ENCODE measurements at places on chromosomes 2 and 18.
A peak's percentile ranks its signal among the peaks of the same experiment; 100 is the strongest.

DNA sequence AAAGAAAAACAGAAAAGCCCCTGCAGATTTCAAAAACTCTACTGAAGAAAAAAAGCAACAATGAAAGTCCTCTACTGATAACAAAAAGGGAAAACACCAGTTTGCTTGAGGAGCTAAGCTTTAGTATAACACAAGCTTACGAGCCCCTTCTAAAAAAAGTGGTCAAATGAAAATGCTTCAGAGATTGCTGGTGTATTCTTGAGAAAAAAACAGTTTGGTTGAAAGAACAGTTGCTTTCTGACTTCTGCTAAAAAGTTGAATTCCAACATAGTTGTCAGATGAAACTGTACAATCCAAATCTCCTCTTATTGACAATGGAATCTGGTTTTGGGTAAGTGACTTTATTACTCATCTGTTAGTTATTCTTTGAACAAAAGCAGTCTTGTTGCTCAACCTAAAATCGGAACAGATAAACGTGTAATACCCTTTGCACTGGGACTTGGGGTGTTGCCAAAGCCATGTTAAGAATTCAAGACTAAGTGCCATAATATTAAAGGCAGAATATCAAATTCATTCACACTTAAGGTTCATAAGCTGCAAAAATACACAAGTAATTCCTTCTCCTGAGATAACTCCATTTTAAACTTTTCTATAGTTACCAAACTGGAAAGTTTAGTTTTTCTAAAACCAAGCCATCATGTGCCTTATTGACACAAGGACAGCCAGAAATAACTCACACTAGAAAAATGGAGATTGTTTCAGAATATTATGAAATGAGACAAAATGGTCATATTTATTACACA is 45.3 kb upstream of the SPAG16 start:
- no peak for DNase-seq

GRCh38 chr2:137178951-137179377 is 413.6 kb downstream of the THSD7B start:
- DNase-seq: no peak

- DNase-seq: no peak
These were observed 52.1 kb downstream of the LRRTM1 start for GRCh38 chr2:80252294-80252986.

DNA sequence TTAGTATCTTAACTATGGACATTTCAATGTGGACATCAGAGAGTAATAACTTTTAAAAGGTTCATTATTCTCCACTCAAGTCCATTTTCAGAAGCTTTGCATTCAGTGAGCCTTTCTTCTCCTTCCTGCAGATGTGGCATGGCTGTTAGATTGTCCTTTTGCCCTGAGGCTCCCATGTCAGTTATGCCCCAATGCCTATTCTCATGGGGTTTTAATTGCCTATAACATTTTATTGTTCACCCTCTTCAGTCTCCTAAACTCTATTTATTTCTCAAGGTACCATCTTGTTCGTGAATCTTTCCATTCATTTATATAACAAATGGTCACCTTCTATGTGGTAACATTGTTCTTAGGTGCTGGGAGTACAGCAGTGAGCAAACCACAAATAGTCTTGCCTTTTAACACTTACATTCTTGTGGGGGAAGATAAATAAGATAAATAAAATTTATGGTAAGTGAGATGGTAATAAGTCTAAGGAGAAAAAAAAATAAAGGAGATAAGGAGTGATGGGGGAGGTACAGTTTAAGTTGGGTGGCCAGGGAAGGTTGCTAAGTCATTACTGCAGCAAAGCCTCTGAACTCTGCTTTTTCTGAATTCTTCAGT is 277.9 kb upstream of the SIX3 start:
- DNase-seq: no peak

DNA sequence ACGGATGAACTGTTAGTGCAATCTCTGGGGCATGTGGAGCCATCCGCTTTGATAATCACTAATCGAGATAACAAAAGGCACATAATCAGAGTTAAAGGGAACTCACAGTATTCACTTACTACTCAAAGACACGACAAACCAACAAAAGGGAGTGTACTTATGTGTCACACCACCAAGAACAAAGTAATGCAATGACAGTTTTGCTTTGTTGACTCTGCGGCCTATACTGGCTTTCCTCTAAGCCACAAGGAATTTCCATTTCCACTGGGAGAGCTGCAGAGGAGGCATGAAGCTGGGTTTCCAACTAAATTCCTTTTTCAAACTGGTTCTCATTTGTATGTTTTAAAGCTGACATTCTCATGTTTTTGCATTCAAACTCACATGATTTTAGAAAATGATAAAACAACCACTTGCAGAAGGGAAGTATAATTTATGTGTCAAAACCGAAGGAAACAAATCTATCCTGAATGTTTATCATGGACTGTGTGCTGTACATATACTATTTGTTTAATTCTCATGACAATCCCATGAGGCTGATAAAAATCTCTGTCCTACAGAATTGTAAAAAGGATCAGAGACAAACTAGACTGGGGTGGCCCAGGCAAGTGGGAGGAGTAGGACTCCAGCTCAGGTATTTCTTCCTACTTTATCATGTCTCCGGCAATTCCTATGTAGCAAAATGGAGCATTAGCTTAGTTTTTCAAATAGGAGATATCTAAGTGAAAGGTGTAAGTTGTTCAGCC is 149.6 kb upstream of the SMAD7 start:
- DNase-seq: no peak

DNA sequence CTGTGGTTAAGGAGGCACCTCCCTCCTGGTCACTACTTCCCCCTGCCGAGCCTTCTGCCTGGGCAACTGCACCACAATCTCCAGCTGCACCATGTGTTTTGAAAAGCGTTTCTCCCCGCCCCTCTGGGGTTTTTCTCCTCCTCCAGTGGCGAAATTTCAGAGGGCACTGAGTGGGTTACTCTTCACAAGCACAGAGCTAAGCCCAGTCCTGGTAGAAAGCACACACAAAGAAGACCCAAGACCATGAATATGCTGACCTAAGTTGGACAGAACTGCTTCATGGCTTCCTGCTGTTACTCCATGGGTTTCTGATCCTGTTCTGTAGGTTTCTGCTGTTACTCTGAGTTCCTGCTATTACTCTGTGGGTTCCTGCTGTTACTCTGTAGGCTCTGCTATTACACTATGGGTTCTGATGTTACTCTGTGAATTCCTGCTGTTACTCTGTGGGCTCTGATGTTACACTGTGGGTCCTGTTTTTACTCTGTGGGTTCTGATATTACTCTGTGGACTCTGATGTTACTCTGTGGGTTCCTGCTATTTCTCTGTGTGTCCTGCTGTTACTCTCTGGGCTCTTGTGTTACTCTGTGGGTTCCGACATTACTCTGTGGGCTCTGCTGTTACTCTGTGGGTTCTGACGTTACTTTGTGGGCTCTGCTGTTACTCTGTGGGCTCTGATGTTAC is 216.6 kb downstream of the RTP5 start:
- no peak for DNase-seq

- DNase-seq: no peak
These were observed 46.0 kb upstream of the COBLL1 start for GRCh38 chr2:164887434-164888144.

DNA sequence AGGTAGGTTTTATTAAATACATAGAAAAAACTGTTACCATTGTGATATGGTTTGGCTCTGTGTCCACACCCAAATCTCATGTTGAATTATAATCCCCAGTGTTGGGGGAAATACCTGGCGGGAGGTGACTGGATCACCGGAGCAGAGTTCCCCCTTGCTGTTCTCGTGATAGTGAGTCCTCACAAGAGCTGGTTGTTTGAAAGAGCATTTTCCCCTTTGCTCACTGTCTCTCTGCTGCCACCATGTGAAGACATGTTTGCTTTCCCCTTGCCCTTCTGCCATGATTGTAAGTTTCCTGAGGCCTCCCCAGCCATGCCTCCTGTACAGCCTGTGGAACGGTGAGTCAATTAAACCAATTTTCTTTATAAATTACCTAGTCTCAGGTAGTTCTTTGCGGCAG is 352.7 kb upstream of the SLC39A10 start:
- DNase-seq: no peak

GRCh38 chr2:170486730-170487129 is 228.4 kb upstream of the SP5 start:
- DNase-seq: no peak

GRCh38 chr2:200609028-200609614 is 23.3 kb downstream of the AOX1 start:
- no peak for DNase-seq

DNA sequence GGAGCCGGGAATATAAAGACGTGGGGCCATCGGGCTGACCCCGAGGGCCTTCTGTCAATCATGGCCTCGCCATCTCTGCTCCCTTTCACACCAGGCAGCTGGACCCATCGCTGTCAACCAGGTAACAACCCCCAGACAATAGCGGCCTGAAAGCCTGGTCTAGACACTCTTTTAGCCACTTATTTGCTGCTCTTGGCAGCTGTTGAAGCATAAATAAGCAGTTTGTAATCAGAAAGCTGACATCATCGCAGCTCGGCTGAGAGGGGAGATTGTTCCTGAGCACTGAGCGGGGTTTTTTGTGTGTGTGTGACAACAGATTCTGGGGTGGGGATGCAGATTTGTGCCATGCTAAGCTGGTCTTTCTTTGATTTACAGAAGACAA is 423.6 kb upstream of the POU3F3 start:
- DNase-seq: no peak

GRCh38 chr2:37982147-37982582 is 57.1 kb downstream of the RMDN2 start:
- peak; percentile 21 for DNase-seq

GRCh38 chr2:36445185-36445866 is 89.7 kb downstream of the CRIM1 start:
- DNase-seq: no peak

GRCh38 chr2:218889937-218890336 is 9.3 kb downstream of the WNT10A start:
- DNase-seq: no peak

GRCh38 chr2:46489423-46490174 is 10.2 kb downstream of the TMEM247 start:
- no peak for DNase-seq

DNA sequence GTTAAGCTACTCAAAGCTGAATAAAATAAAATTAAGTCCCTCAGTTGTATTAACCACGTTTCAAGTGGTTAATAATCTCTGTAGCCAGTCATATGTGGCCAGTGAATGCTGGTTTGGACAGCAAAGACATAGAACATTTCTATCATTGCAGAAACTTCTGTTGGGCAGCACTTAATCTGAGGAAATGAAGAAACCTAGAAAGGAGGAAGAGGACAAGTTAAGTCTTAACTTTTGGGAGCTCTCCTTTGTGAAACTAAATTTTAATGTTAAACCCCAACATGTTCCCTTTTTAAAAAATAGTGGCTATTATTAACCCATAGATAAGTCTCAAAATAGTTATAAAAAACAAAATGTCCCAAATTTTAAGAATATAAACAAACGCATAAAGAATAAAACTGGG is 421.3 kb downstream of the ARHGAP15 start:
- DNase-seq: no peak

GRCh38 chr2:28247290-28247689 is 145.4 kb upstream of the FOSL2 start:
- no peak for DNase-seq

GRCh38 chr2:135762530-135762929 is 20.9 kb downstream of the UBXN4 start:
- DNase-seq: no peak

DNA sequence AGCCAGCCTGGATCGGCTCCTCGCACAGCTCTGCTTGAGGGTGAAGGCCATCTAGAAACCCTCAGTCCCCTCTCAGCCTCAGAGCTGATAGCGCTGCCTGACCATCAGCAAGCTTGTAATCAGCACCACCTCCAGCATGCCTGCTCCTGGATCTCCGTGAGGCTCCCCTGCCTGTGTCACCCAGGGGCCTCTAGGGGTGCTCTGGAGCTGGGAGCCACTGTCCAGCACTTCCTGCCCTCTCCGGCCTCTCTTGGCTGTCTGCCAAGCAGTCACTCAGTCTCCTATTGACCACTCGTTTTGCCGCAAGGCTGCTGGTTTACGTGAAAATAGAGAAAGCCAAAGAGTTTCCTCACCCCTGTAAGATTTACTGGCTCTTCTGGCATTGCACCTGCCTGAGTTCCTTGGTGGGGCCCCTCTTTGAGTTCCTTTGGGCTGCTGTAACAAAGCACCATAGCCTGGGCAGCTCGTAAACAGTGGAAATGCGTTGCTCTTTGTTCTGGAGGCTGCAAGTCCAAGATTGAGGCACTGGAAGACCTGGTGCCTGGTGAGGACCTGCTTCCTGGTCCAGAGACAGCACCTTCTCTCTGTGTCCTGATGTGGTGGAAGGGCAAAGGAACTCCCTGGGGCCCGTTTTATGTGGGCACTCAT is 17.9 kb downstream of the CAPN10 start:
- DNase-seq: no peak

DNA sequence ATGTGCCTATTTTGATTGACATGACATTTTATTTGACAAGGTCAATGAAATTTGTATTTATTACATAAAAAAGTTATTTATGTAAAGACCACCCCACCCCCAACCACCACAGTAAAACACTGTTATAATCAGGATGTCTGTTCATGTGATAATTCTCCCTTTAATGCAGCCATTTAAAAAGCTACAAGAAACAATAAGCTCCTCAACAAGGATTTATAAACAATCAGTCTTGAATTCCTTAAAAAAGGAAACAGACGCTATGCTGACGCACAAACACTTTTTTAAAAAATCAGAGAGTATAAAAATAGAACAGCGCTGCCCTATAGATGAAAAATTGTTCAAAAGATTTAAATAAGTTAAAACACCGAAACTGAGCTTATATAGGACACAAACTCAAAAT is 102.2 kb downstream of the SOS1 start:
- no peak for DNase-seq

DNA sequence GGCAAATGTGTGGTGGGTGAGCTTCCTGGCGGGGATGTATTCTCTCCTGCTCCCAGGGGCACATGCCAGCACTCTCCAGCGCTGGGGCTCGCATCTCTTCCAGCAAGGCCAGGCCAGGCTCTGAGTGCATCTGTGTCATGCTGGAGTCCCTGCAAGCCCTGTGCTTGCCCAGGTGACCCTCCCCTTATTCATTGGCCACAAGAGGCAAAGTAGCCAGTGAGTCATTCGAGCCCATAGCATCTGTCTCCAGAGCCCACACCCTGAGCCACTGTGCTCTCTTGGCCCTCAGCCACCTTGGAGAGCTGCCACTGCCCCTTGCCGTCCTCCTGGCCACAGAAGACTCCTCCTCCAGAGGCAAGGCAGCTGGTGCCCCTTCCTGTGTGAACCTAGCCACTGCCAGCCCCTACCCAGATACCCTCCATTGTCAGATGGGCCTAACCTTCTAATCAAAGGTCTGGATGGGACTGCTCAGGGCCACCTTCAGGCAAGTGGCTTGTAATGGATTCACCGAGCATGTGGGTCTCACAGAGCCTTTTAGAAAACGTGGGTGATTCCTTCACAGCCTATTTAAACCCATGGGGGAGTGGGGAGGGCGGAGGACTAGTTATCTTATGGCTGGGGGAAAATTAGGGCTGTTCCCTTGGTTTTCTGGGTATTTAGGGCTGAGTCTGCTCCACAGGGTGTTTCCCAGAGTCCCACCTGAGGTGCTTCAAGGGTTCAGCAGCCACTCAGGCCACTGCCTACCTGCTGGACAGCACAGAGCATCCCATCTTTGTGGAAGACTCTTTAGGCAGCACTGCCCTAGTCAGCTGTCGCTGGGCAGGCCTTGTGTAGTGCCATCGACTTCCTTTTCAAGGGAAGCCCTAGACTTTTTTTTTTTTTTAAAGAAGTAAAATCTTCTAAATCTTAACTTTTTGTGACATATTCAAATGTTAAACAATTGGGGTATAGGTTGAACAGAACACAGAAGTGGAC is 137.4 kb downstream of the ACOXL start:
- no peak for DNase-seq
